ENCODE measurements at places on chromosomes 12 and 14.

- no peak for DNase-seq
Measured at GRCh38 chr12:119372540-119372939, 38.0 kb downstream of the CCDC60 start.

- DNase-seq, result no peak
Measured at GRCh38 chr14:33678005-33678404, 272.9 kb downstream of the EGLN3 start.

DNA sequence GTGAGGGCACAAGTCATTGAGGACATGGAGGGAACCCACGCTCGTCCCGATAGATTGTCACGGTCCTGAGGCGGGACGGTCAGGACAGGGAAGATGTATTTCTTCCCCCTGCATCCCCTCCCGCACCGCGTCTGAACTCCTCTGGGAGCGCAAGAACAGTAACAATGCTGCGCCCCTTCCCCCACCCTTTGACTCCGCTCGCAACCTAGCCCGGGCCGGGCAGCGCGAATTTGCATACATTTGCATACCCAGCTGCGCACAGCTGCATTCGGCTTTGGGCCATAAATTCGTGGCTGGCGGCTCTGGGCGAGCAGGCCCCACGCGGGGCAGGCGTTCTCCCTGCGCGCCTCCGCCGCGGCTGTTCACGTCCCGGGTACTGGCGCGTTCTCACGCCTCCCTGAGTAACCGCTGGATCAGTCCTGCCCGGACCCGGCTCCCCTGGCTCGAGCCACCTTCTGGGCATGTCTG lies 29.0 kb upstream of the SMUG1 start:
- DNase-seq, result peak; percentile 25

DNA sequence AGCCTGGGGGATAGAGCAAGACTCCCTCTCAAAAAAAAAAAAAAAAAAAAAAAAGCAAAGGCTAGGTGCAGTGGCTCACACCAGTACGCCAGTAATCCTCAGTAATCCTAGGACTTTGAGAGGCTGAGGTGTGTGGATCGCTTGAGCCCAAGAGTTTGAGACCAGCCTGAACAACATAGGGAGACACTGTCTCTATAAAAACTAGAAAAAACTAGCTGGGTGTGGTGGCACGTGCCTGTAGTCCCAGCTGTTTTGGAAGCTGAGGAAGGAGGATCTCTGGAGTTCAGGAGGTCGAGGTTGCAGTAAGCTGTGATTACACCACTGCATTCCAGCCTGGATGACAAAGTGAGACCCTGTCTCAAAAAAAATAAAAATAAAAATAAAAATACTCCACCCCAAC lies 8.9 kb upstream of the RBM25 start:
- DNase-seq, result no peak

GRCh38 chr14:77059276-77059915 lies 30.9 kb upstream of the IRF2BPL start:
- peak; percentile 44 for DNase-seq

- no peak for DNase-seq
Measured at GRCh38 chr14:94665121-94665520, 52.9 kb downstream of the SERPINA3 start.

GRCh38 chr12:123494124-123494851 lies 36.3 kb downstream of the SNRNP35 start:
- no peak for DNase-seq

DNA sequence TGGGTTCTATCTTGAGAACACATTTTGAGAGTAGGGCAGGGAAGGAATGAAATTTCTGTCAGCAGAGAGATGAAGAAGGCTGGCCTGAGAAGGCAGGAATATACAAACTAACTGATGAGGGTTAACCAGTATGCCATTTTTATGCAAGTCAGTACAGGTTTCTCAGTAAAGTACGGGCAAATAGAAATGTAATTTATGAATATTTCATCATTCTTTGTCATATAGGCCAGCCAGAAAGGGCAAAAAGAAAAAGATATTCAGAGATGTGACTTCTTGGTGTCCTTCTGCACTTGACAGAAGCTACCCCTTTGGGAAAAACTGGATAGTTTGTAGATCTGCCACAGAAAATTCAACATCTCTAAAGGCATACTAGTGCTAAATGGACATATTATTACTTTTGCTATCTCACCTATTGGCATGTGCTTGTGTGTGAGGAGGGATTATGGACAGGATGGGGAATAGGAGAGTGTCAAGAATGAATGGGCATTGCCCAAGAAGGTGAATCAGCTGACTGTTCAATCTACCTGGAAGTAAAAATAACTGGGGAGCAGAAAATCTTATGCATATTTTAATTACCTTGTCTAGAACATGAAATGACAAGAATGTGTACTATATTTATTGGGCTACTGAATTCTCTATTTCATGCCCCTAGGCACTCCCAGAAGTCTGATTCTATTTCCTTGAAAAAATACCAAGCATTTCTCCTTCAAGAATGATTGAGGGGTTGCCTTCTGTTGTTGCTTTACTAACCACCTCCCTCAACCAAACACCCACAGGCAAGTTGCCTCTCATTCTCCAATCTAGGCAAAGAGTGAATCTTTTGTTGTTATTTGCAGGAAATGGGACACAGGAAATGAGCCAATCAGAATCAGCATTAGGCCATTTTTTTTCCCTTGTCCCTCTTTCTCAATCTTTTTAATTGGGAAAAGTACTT lies 175.1 kb upstream of the SLC38A2 start:
- no peak for DNase-seq

- no peak for DNase-seq
Measured at GRCh38 chr12:288687-289086, 26.1 kb upstream of the SLC6A13 start.

- peak; percentile 22 for DNase-seq
Measured at GRCh38 chr12:110073049-110073831, 24.9 kb upstream of the C12orf76 start.

GRCh38 chr12:122123051-122123760 lies 44.6 kb downstream of the MLXIP start:
- DNase-seq, result peak; percentile 71

DNA sequence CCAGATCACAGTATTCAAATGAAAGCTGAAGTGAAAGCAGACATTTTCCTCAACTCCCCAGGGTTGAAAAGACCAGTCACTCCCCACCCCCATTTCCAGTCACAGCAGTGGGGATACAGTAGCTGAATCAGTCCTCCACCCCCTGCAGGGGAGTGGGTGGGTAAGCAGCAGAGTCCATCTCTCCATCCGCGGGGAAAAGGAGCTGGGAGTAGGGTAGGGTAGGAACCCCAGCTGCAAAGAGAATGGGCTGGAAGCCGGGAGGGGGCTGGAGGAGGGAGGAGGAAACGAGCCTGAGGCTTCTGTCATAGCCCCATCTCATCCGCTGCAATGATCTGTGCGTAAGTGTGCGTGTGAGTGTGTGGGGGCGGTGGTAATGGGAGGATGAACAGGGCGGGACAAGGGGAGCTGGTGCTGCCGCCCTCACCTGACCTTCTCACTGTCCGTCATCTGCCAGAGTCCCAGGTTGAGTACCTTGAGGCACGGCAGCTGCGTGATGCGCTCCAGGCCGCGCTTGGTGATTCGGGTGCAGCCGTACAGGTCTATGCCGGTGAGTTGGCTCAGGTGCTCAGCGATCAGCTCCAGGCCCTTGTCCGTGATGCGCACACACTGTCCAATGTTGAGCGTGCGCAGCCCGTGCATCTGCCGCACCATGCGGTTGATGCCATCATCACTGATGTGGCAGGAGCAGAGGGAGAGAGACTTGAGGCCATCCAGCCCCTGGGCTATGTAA lies 1.8 kb downstream of the FBXL14 start:
- peak; percentile 61 for DNase-seq

DNA sequence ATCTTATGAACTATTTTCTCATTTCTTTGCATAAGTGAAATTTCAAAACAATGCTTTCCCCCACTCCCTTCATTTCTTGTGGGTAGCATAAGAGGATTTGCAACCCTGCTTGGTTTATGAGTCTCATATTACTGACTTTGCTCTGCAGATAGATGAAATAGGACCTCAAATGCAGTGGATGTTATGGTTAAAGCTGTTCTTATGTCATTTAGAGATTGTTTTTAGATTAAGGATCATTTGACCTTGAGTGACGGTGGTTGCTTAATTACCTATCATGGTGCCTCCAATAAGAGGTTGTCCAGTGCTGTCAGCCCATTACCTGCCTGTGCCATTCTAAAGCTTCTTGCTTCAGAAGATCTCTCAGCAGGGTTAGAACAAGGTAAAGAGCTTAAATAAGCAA lies 351.4 kb upstream of the ATP2B1 start:
- DNase-seq, result no peak

DNA sequence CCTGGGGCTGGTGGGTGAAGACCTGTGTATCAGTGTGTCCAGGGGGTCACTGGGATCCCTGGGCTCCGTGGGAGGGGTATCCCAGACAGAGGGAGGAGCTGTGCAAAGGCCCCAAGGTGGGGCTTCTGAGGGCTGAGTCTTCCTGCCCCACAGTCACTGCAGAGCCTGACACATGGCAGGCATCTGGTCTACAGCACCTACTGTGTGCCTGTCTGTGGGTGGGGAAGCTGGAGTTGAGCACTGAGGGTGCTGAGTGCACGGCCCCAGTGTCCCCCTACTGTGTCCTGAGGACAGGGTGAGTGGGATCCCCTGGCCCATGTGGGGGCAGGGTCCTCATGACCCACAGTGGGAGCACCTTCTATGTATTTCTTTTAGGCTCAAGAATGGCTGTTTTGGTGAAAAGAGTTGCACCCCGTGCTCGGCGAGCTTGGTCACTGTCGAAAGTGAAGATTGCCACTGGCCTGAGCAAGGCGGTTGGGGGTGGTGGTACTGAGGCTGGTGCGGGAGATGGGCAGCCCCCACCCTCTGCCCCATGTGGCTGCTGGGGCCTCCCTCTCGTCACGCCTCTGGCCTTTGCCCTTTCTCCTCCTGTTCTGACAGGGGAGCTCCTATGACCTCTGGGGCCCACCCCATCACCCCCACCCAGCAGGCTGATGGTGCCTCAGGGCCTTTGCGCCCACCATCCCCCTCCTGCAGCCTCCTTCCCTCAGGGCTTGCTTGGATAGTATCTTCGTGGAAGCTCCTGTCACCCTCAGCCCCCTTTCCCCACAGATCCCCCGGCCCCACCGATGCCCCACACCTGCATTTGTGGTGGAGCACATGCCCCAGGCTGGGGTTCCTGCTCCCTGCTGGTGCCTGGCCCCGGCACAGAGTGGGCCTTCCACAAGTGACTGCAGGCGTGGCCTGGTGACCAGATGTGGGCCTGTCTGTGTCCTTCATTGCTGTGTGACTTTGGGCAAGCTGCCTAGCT lies 55.8 kb downstream of the BEGAIN start:
- DNase-seq, result peak; percentile 10

DNA sequence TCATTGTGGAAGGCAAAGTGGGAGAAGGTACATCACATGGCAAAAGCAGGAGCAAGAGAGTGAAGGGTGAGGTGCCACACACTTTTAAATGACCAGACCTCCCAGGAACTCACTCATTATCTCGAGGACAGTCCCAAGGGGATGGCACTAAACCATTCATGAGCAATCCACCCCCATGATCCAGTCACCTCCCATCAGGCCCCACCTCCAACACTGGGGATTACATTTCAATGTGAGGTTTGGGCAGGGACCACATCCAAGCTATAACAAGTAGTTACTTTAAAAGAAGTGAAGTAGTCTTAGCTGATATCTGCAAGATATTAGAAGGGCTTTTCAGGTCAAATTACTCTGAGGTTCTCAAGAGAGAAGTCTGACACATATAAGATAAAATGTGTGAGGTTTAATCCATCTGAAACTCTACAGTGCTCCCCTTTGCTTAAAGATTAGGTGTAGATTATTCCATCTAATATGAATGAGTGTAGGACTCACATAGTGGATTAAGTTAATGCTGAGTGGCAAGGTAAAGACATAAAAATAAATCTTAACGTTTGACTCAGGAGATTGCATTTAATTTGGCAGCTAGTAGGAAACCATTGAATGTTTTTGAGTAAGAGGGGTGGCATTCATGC lies 130.8 kb downstream of the TMX1 start:
- DNase-seq, result no peak

DNA sequence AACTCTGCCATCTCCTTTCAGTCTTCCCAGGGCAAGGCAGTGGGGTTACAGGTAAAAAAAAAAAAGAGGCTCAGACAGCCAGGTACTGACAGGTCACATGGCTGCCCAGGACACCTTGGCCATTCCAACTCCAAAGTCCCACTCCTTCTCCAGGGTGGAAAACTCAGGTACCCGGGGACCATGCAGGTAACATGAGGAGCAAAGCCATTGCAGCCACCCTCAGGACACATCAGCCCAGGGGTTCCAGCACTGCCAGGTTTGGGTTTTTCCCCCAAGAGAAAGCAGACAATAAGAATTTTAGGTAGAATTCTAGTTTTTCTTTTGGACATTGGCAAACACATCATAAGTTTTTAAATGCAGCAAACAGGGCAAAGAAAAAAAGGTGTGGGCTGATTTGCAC lies 15.3 kb downstream of the FAM222A start:
- DNase-seq, result no peak

GRCh38 chr14:92932448-92933395 lies 9.8 kb downstream of the CHGA start:
- no peak for DNase-seq

DNA sequence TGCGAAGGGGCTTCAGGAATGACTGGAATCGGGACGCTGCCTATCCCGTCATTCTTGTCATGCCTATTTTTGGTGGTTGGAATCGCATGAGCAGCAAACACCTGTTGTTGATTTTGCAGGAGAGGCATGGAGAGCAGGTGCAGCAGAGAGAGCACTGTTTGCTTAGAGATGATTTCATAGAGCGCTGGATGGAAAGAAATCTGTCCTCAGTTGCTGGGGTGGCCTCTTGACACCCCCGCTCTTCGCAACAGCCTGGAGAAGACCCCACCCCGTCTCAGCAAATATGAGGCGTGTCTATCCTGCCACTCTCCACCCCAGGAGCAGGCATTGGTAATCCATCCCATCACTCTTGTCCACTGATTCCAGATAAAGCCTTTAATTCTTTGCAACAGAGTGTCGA lies 19.3 kb upstream of the NCOR2 start:
- DNase-seq, result no peak

DNA sequence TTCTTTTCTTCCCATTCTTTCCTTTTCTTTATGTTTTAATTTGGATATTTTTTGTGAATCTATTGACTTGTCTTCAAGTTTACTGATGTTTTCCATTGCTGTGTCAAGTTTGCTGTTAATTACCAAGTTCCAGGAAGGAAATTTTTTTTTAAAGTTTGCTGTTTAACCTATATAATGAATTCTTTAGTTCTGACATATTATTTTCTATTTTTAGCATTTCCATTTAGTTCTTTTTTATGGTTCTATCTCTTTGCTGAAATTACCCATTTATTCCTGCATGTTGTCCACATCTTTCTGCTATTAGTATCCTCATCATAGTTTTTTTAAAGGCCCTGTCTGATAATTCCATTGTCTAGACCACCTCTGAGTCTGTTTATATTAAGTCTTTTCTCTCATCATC lies 27.8 kb downstream of the KLHDC1 start:
- DNase-seq, result no peak

- no peak for DNase-seq
Measured at GRCh38 chr12:91493308-91493707, 310.7 kb upstream of the DCN start.

GRCh38 chr12:91249054-91249453 lies 66.4 kb upstream of the DCN start:
- DNase-seq, result no peak

GRCh38 chr12:26692407-26692806 lies 140.6 kb downstream of the ITPR2 start:
- DNase-seq, result no peak

GRCh38 chr14:67241411-67242167 lies at the start of gene PALS1:
Gene PALS1, plus strand, starts transcription at chr14:67241435. Its CDS starts 37,736 bp downstream, at chr14:67279171.
- DNase-seq, result no peak

- DNase-seq, result no peak
Measured at GRCh38 chr12:21599143-21599999, 5.3 kb downstream of the GYS2 start.
